CD4-positive, alpha-beta T cell treated with Interleukin-15 for 4 hours (primary cell): ENCODE measurements at places on chromosomes 5 and 9.

DNA sequence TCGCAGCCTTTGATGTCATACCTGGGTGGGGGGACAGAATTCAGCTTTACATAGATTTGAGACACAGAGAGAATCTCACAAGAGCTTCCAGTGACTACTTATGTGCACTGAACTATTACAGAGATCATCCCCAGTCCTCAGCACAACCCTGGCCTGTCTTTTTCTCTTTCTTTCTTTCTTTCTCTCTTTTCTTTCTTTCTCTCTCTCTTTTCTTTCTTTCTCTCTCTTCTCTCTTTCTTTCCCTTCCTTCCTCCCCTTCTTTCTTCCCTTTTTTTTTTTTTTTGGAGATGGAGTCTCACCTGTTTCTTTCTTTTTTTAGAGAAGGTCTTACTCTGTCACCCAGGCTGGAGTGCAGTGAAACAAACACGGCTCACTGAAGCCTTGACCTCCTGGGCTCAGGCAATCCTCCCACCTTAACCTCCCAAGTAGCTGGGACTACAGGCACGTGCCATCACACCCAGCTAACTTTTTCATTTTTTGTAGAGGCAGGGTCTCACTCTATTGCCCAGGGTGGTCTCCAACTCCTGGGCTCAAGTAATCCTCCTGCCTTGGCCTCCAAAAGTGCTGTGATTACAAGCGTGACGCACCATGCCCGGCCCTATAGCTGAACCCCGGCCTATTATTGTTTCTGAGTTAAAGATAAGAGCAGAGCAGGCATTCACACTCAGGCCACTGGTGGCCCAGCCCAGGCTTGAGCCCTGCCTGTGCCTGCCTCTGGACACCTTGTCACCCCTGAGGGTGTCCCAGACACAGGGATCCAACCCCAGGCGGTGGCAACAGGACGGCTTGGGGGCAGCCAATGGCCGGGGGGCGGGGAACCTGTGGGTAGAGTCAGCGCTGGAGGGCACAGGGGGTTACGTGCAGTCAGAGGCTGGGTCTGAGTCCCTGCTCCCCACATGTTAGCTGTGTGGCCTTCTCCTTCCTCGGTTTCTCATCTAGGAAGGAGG is 4.3 kb downstream of the PIP5KL1 start:
- no peak for DNase-seq

- no peak for DNase-seq
Measured at GRCh38 chr9:33329979-33330378, 39.7 kb downstream of the NFX1 start.

- DNase-seq: no peak
Measured at GRCh38 chr5:181235323-181235688, 8.4 kb downstream of the RACK1 start.

DNA sequence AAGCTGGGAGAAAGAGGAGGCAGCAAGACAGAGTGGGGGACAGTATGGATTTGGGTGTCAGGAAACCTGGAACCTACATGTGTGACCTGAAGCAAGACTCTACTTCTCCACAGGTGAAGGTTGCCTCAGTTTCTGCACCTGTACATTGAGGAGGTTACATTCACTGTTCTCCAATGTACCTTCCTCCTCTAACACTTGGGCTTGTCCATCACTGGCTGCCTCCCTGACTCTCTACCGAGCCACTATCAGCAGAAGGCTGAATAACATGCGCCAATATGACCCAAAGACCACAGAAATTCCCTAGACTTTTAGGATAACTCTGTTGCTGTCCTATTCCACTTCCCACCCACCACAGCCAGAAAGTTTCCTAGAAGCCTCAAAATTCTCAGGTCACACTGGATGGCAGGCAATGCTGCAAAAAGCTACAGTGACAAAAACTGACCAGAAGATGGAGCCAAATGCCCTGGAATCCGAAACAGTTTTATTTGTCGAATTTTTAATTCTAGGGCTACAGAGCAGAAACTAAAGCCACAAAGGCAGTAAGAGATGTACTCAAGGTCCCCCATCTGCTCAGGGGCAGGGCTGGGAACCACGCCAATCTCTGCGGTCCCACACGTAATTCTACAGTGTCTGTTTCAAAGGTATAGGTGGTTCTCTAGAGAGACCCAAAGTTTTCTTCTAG is 64.4 kb downstream of the FAM114A2 start:
- DNase-seq: peak; percentile 43
